ENCODE measurements at places on chromosomes 3 and 15. TPM values are rescaled to one million over a fixed set of nuclear protein-coding genes. Genes with fewer than 3 reads are reported as not detected.

Gene EIF2A
- 60.6 TPM for total RNA-seq

Gene MAP6D1
- 6.4 TPM for total RNA-seq

DNA sequence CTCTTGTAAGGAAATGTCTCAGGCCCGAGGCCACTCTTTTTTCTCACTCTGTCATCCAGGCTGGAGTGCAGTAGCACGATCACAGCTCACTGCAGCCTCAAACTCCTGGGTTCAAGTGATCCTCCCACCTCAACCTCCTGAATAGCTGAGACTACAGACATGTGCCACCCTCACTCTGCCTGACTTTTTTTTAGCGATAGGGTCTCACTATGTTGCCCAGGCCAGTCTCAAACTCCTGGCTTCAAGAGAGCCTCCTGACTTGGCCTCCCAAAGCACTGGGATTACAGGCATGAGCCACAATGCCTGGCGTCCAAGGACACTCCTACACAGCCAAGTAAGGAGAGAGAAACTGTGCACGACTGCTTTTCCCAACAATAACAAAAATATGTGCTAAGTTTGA is 7.6 kb downstream of the ZNF445 start:
- H3K4me3 ChIP-seq = no peak overlapping the region
- H3K27me3 ChIP-seq = no peaks in the 10 kb centered on the region
- H3K4me1 ChIP-seq = peaks cover 43% of the 10 kb centered on the region
- DNase-seq = no peak
- no peak overlapping the region for H3K27ac ChIP-seq

DNA sequence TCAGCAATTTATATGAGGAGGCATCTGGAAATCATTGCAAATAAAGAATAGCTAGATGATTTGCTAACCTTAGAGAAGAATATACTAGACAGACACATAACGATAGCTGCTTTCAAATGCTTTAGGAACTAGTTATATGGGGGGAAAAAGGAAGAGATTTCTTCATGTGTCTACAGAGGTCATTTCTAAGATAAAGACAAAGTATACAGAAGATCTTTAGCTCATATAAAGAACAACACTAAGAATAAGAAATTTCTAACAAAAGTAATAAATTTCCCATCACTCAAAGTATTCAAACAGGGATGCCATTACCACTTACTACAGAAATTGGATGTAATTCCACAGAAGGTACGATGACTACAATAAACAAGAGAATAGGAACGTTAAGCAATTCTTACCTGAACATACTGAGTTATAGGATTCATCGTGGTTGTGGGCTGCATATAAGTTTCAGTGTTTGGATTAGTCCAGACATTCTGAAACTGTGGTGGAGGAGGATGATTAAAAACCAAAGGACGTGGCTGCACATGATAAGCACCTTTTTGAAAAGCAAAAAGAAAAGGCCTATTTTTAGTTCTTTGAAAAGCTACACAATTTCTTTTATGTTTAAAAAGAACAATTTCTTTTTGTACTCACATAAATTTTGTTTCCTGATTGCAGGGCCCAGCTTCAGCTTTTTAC is 8.7 kb downstream of the DAZL start:
- H3K36me3 ChIP-seq = no peaks in the 10 kb centered on the region
- no peak overlapping the region for H3K4me3 ChIP-seq
- no peak overlapping the region for H3K27ac ChIP-seq
- peaks cover 35% of the 10 kb centered on the region for H3K27me3 ChIP-seq
- H3K4me1 ChIP-seq = no peaks in the 10 kb centered on the region

All from mesothelial cell of epicardium (in vitro differentiated cells).